ENCODE measurements at places on chromosomes 1 and 21.

DNA sequence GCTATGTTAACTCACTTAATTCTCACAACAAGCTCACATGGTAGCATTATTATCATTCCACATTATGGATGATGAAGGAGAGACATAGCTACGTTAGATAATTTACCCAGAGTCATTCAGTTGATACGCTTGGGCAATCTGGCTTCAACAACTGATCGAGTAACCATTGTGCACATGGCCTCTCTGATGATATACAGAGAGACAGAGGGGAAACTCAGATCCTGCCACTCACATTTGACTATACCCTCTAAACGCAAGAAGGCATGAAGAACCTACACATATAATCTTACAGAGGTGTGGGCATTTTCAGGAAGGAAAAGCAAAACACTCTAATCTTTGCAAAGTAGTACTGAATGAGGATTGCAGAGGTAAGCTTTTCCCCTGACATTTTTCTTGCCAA lies 360.1 kb downstream of the BARHL2 start:
- no peak for DNase-seq

- DNase-seq: no peak
Observed at GRCh38 chr1:98333406-98333805, 328.1 kb upstream of the SNX7 start.

DNA sequence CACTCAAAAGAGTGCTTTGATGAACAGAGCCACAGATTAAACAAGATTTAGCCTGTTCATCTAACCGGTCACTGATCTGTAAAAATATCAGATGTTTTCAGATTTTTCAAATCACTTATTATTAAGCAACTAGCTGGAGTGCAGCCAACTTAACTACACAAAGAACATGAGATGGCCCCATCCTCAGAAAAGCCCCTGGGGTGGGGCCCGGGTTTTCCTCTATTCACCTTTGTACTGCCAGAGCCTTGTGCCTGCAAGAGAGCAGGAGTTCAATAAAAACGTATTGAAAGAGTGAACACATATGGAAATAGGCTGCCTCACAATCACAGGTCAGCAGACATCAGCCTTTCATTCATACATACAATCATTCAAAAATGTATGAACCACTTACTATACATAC lies 516.1 kb downstream of the OMA1 start:
- DNase-seq: no peak

DNA sequence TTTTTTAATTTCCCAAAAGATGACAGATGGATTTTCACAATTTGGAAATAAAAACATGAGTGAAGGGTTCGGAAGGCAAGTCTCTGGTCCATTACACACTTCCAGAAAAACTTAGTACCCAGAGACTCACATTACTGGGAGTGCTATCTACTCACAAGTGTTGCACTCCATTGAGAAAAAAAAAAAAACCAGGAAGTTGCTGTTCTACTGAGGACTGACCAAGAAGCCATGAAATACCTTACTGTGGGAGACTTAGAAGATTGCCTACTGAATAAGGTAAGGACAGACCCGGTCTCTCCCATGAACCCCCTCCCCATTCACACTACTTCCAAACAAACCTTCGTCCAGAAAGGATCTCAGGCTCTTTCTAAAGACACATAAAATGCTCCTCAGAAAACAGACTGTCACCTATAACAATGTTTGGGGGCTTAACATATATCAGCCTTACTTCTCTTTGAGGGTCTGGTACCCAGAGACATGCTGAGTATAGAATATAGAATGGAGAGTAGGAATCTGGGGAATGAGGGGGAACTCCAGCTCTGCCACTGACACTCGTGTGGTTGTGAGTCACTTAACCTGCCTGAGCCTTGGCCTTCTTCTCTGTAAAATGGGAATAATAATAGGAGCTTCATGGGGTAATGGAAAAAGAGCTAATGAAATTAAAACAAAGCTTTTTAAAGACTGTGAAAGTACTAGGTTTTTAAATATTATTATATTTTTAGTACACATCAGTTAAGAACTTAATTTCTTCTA lies 1.4 kb downstream of the MAB21L3 start:
- no peak for DNase-seq
